ENCODE measurements at places on chromosomes 16 and 17. TPM values are rescaled to one million over a fixed set of nuclear protein-coding genes. Genes with fewer than 3 reads are reported as not detected.

MT1A gene
- 0.31 TPM for polyA plus RNA-seq

CCL5 gene
- polyA plus RNA-seq: 8.3 TPM

ENKD1 gene
- 12.1 TPM for polyA plus RNA-seq

GUCY2D gene
- polyA plus RNA-seq: 1.3 TPM

DNA sequence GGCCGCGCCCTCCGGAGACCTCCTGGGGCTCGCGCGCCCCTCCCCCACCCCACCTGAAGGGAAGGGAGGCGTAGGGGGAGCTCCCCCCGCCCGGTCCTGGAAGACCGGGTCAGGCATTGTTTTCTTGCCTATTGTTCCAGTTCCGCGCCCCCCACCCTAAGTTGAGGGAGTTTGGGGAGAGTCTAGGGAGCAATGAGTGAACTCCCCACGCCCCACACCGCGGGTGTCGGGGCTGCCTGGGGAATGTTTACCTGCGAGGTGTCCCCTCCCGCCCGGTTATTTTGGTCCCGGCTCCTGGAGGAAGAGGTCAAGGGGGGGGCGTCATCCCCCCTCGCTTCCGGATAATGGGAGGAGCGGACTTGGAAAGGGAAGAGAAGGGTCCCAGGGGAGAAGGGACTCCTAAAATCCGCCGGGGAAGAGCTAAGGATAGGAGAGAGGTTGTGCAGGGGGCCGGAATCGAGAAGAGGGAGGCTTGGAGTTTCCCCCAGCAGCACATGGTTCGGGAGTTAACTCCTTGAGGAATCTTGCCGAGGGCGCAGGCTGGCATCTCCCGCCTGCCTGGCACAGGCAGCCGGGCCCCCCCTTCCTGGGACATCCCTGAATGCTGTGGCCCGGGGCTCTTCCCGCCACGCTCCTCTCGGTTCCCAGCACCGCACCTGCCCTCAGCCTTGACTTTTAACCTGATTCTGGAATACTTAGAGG, 881 bp downstream of the MLLT6 start:
- DNase-seq: peak; percentile 56

All from large intestine (tissue), 12 donors.